Stimulated activated CD4-positive, alpha-beta T cell treated with anti-CD3 and anti-CD28 coated beads, Interleukin-4, amount 100 ng/mL, for 24 hours (primary cell): ENCODE measurements at places on chromosomes 2 and 18.

- no peak for DNase-seq
These were observed 1617.4 kb upstream of the ACVR2A start for GRCh38 chr2:146227152-146228019.

- no peak for DNase-seq
These were observed 345.7 kb downstream of the CYP26B1 start for GRCh38 chr2:71801969-71802368.

DNA sequence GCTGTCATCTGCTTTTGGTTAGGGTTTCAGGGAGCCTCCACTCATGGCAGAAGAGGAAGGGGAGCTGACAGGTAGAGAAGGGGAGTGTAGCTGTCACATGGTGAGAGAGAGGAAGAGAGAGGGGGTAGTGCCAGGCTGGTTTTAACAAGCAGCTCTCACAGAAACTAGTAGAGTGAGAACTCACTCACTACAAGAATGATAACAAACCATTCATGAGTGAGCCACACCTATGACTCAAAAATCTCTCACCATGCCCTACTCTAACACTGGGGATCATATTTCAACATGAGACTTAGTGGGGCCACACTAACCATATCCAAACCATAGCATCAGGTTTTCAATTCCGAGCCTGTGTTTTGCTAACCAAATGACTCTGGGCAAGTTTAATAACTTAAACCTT lies 274.9 kb upstream of the VWC2L start:
- no peak for DNase-seq

DNA sequence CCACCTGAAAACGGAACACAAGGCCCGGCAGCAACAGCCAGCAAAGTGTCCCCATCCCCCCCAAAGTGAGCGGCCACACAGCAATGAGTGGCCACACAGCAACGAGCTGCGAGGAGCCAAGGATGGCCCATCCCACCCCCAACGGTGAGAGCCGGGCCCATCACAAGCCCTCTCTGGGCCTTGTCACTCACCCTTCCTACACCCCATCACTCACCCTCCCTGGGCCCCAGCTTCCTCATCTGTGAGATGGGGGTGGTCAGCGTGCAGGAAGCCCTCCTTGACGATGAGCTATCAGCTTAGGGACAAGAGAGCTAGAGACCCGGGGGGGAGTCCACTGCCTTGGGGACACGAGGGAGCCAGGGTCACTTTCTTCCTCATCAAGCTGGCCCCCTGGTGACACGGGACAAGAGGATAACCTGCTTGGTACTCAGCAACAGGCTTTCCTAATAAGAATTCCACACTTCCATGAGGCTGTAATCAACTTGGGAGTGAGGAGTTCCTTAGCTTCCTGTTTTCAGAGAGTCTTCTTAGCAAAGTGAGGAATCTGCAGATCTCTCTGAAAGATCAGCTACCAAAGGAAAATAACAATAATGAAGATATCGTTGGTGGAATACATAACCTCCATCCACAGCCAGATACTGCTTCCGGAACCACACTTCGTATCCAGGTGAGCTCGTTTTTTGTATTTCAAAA lies 92.8 kb downstream of the HDAC4 start:
- no peak for DNase-seq
